ENCODE measurements at places on chromosomes 13 and 19.
A peak's percentile ranks its signal among the peaks of the same experiment; 100 is the strongest.

DNA sequence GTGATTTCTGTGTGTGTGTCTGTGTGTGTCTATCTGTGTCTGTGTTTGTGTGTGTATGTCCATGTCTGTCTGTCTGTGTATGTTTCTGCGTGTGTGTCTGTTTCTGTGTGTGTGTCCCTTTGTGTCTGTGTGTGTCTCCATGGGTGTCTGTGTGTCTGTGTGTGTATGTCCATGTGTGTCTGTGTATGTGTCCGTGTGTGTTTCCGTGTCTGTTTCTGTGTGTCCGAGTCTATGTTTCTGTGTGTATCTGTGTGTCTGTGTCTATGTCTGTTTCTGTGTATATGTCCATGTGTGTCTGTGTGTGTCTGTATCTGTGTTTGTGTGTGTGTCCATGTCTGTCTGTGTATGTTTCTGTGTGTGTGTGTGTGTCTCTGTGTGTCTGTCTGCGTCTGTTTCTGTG is 276.3 kb upstream of the SOX1 start:
- DNase-seq, result no peak

- DNase-seq, result peak; percentile 38
These were observed 11.5 kb upstream of the CAPNS1 start for GRCh38 chr19:36128392-36128736.

DNA sequence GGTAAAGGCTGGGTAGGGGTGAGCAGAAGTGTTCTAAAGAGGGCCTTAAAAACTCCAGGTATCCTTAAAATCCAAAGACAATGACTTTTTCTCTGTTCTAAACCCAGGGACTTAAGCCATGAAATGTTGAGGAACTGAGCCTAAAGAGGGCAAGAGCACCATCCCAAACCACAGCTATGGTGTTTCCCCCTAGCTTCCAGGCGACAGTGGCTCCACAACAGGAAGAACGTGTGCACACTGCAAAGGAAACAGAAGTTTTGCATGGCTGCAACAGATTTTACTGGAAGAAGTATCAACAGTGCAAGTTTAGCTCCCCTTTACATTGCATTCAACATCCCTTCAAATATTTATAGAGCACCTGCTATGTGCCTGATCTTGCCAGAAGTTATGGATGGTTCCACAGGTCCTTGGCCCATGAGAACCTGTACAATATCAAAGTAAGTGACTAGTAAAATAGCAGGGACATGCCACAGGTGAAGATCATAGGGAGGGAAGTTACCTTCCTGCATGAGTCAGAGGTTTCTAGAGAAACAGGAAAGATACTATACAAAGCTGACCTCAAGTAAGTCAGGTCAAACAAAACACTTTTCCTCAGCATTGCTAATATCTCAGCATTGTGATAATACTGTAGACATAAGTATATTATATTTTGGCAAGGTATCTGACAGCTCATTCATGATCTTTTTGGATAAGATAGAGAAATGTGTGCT is 8.4 kb upstream of the KCTD12 start:
- no peak for DNase-seq

GRCh38 chr19:12664406-12665280 is 1.9 kb downstream of the MAN2B1 start:
- no peak for DNase-seq

GRCh38 chr19:4217429-4218264 is 11.7 kb upstream of the EBI3 start:
- DNase-seq, result no peak

DNA sequence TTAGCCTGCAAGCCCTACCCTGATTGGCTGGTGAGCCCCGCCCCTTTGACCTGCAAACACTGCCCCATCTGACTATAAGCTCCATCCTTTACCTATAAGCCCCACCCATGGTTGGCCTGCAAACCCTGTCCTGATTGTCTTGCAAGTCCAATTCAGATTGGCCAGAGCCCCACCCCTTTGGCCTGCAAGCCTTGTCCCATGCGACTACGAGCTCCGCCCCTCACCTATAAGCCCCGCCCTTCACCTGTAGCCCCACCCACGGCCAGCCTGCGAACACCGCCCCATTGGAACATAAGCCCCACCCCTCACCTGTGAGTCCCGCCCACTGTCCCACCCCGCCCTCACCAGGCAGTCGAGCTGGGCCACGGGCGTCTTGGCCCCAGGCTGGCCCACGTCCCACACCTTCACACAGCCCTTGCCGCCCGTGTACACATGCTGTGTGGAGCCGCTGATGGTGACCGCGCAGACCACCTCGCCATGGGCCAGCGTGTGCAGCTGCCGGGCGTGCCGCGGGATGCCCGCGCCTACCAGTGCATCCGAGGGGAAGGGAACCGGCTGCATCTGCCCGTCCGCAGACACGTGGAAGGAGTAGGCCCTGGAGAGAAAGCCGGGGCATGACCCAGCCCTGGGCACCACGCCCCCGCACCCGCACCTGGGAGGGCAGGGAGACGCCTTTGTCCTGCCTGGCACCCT is 22.9 kb downstream of the TLE2 start:
- DNase-seq, result peak; percentile 28

- DNase-seq, result peak; percentile 24
These were observed at the start of gene B3GNT8 for GRCh38 chr19:41426952-41427646. Gene B3GNT8, minus strand, starts transcription at chr19:41427374. Its CDS starts 596 bp downstream, at chr19:41426778.

DNA sequence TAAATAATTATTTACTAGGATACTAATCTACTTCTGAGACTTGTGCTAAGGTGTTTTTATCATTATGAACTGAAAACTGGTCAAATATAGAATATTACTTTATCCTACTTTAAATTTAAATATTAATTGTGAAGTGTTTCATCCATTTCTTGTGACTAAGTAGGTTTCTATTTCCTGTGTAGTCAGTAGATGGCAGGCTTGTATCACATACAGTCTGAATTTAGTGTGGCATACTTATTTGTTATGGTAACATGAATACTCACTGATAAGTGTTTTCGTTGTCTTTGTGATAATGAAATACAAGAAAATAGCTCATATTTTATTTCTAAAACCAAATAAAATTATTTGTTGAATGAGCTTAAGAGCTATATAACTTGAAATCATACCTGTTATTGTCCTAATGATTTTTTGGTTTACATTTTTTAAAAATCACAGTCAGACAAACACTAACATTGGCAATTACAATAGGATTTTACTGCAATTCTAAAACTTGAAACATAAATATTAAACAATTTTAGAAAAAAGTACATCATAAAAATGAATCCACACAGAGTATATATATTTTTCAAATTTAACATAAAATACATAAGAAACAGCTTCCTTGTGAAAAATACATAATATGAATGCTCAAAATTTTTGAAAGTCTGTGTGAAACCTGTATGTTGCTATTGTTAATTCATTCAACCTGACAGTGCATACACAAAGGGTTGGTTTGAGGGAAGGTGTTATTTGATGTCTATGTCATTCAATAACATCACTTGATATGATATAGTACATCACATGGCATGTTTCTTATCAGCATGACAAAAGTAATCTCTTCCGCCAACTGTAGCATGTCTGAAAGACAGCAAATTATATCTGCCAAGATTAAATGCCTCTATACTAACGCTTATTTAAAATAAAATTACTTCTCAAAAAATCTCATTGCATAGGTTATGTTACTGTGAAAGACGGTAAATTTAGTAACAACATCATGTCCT is 904.8 kb upstream of the PCDH20 start:
- DNase-seq, result peak; percentile 1

GRCh38 chr13:110869231-110869804 is 45.6 kb downstream of the ANKRD10 start:
- no peak for DNase-seq

DNA sequence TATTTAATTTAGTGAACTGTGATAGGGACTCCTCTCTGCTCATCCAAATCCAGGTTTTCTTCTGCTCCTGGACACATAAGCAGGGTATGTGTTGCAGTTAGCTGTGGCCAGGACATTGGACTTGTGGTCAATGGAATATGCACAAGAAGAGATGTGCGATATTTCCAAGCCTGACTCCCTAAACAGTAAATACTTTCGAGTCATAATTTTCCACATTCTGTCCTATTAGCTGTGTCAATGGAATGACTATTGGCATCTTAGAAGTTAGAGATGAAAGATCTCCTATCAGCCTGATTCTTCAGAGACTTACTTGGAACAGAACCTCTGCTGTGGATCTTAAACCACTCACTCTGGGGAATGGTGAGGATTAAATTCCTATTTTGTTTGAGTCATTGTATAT is 771.0 kb downstream of the EFNB2 start:
- DNase-seq, result no peak

DNA sequence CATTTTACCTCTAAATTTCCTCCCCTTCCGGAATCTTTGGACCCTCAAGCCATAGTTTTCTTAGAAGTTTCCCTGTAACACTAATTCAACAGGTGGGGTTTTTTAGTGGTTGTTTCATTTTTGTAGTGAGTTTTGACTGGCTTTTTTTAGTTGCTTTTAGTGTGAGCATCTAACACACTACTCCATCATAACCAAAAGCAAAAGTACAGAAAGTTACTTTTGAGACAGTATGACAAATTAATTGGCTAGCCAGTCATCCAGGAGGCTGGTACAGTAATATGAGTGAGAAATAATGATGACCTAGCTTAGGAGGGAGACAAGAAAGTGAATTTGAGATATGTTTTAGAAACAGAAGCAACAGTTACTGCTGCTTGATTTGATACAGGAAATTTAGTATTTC is 71.5 kb downstream of the DNAJC15 start:
- no peak for DNase-seq

DNA sequence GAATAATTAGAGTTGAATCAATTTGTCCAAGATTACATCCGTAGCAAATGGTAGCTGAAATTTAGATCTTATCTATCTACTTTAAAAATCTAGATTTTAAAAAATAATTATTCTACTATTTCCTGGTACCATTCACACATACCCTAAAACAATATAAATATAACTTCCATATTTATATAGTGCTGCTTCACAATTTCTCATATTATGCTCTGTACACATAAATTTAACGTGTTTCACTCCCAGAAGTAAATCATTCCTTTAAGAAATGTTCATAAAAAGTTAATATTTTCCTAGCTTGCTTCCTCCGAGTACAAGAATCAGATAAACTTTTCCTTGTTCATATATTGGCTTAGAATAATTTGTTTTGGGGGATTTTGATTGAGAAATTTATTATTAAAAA is 857.0 kb upstream of the SPRY2 start:
- no peak for DNase-seq

GRCh38 chr13:81874253-81874652 is 1533.3 kb upstream of the SPRY2 start:
- no peak for DNase-seq

DNA sequence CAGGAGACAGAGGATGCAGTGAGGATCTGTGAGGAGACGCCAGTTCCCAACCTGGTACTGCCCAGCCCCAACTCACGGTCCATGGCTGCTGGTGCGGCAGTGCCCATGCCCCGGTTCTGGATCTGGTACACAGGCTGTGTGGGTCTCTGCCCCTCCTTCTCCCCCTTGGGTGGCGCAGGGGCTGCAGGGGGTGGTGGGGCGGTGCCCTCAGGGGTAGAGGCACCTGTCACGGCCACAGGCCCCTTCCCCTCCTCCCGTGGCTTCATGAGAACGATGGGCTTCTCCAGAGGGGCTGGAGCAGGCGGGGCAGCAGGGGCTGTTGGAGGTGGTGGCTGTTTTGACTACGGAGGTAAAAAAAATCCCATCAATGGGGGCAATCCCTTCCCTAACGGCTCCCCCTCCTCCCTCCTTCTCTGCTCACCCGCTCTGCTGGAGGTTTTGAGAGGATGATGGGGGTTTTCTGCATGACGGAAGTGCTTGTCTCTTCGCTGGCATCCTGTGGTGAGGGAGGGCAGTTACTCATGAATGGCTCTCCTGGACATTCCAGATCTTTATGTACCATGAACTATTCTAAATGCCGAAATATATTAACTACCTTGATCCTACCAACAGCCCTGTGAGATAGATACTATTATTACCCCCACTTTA is 7.1 kb downstream of the SMG9 start:
- no peak for DNase-seq

DNA sequence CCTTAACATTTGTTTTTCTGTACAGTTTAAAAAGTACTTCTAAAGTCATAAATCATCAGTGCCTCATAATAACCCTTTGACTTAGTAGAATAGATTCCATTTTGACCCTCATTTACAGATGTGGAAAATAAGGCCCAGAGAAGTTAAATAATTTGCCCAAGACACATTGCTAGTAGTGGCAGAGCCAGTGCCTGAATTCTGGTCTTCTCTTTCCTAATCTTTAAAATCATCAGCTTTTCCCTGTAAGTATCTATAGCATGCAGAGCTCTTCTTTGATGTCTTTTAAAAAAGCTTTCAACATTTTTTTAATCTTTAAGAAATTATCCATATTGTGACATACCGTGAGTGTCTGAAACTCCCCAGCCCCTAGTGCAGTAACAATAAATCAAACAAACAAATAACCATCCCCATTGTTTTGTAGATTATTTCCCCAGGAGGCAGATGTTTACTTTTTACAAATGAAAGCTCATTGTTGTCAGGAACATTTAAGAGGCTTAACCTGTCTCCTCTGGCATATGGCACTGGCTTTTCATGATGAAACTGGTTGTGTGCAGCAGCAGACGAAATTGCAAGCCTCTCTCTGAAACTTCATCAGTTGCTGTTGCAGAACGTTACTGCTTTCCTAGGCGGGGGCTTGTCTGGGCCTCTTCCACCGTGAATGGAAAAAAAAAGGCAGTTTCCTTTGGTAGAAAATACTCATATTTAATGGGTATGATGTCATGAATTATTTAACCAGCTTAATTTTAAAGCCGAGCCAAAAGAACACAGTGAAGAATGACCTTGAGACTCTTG is 31.7 kb upstream of the PCDH8 start:
- no peak for DNase-seq

DNA sequence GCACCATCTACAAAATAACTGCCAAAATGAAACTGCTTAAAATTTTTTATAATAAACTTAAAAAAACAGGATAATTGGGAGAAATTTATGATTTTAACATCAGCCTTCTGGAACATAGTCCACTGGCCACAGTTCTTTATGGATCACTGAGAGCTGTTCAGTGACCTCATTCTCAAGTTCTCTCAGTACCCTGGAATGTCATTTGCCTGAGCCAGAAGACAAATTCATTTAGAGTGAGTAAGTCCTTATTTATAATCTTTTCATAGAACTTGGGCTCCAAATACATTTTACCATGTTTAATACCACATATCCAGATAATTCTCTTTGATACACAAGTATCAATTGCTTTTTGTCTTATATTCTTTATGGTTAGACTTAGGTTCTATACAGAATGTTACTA is 87.6 kb downstream of the CAB39L start:
- DNase-seq, result no peak

GRCh38 chr13:112951674-112952371 is 17.2 kb upstream of the MCF2L start:
- no peak for DNase-seq

Data from Calu3 (cell line).